Cardiac septum (tissue), 1 donor: ENCODE measurements at places on chromosomes 7 and 10.

DNA sequence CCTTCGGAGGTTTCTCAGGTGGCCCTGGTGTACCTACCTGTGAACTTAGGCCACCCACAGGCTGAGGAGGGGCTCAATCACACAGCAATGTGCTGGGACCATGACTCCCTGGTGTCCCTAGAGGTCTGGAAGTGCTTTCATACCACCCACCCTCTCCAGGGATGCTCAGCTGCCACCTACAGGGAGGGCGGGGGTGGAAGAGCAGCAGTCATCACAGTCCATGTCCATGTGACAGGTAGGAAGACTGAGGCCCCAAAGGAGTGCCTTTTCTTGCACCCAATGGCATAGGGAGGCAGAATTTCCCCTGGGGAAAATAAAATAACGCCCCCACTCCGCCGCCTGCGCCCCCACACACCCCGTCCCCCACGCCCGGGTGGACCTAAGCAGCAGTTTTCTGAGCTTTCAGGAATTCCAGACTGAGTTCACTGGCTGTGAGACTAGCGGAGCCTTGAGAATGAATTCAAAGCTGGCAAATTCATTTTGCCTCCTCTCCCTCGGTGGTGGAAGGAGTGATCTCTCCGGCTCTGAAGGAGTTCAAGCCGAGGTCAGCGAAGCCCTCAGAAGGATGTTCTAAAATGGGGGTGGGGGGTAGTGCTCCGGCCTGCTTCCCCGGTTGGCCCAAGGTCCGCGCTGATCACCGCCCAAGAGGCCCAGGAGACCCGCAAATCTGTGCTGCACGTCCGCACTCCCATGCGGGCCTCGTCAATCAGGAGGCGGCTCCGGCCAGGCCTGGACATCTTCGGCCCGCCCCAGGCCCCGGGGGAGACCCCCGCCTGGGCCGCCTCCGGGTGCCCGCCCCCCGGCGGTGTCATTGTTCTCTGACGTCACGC lies 2.1 kb upstream of the ZMIZ1 start:
- no peak for DNase-seq

- DNase-seq: no peak
Measured at GRCh38 chr7:108188724-108189123, 58.6 kb upstream of the LAMB4 start.

DNA sequence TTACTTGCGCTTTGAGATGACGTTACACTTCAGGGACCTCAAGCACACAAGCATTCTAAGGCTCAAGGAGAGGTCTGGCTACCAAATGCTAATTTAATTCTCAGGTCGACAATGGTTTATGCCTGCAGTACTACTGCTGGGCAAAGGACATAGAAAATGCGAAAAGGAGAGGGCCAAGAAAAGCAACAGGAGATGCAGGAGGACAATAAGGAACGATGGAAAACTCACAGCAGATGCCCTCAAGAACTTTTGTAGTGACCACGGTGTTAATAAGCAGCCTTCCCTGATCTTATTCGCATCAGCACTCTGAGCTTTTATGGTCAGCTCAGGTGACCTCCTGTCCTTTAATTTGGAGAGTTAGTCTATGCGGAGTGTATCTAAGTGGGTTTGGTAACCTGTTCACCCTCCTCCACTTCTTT lies 146.3 kb downstream of the GPR85 start:
- no peak for DNase-seq

DNA sequence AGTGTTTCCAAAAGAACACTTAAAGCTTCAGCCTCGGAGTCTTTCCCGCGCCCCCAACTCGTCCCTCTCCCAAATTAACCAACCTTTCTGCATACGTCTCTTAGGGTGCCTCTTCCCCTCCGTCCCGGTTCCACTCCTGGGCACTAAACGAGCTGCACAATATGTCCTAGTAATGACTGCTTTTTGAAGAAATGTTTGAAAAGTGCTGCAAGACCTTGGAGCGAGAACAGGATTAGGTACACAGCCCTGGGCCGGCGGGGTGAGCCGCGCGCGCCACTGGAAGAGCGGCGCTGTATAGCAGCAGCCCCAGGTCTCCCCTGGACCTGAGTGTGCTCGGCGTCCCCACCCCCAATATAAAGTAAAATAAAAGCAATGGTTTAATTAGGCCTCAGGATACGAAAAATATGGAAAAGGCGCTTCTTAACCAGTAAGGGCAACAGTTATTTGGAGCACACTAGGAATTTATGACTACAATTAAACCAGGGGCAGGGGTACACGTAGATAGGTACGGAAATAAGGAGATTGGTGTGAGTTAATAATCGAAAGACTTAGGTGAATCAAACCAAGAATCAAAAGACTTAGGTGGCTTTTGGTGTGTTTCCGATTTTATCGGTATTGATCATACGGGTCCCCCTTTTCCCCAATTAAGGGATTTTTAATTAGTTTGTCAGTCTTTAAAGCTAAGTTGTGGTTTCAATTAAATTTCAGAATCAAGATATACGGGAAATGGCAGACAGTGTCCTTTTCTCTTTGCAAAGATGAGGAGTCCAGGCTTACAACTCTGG lies 1.9 kb downstream of the TET1 start:
- DNase-seq: no peak

DNA sequence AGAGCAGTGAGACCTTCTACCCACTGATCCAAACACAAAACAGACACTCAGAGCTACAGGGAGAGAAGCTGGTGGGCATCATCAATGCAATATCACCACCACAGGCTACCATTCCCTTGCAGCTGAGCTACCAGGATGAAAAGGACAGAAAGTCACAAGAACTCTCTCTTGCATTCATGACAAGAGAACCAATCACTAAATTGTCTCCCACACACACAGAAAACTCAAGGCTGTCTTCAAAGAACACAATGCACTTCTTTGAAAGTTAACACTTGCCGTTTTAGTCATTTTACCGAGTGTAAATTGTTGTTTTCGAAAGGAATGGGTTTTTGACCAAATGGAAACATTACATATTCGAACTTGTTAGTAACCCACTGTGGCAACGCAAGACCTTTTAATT lies 626.6 kb downstream of the SORCS1 start:
- no peak for DNase-seq

DNA sequence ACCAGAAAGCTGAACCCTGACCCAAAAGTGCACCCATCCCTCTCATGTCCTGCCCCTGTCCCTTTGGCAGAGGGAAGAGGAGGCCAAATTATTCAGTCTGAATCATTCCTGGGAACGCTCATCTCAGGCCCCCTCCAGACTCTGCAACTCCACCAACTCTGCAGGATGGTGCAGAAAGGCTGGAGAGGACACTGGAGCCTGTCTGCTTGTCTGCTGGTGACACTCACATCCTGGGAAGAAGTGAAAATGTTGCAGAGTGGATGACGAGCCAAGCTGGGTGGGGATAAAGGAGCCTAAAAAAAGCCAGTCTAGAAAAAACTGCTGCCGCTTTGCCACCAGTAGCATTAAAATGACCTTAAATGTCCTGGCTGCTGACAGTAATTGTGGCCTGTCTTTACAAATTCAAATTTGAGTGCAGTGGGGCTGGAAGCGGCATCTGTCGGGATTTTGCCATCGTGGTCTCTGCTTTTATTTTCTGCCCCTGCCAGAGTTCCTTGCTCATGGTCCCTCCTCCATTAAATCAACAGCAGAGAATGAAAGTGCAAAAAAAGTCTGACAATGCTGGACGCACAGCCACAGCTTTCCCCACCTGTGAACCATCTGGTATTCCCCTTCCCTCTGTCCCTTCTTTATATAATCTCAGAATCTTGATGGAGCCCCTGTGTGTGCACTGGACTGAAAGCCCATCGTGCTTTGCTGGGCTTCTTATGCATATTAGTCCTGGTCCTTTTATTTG lies 63.9 kb downstream of the STK17A start:
- no peak for DNase-seq

- no peak for DNase-seq
Measured at GRCh38 chr10:119462773-119463172, 79.7 kb downstream of the RGS10 start.

- DNase-seq: no peak
Measured at GRCh38 chr10:111976557-111976956, 207.0 kb downstream of the GPAM start.

- DNase-seq: peak; percentile 82
Measured at GRCh38 chr10:127907411-127908105, 655 bp downstream of the PTPRE start.

- DNase-seq: no peak
Measured at GRCh38 chr7:104841798-104842197, 172.2 kb upstream of the KMT2E start.

DNA sequence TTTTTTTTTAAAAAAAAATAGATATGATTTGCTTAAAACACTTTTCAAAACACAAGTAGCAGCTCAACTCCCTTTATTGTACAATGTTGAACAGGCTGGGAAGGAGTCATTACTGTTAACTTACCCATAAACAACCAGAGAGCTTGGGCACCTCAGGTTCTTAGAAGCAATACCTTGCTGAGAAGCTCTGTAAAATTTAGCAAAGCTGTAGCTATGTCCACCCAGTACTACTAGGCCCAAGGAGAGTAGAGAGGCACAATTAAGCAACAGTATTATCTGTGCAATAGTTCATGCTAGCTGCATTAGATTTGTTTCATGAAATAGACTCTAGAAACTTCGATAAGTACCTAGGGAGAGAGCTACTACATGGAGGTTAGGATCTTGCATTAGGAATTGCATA lies 32.0 kb downstream of the SEMA3A start:
- DNase-seq: no peak

- DNase-seq: no peak
Measured at GRCh38 chr10:103125323-103126267, 67.5 kb downstream of the NT5C2 start.

GRCh38 chr10:131211559-131211958 lies 100.0 kb downstream of the TCERG1L start:
- DNase-seq: peak; percentile 50

- no peak for DNase-seq
Measured at GRCh38 chr10:131146790-131147189, 164.7 kb downstream of the TCERG1L start.

DNA sequence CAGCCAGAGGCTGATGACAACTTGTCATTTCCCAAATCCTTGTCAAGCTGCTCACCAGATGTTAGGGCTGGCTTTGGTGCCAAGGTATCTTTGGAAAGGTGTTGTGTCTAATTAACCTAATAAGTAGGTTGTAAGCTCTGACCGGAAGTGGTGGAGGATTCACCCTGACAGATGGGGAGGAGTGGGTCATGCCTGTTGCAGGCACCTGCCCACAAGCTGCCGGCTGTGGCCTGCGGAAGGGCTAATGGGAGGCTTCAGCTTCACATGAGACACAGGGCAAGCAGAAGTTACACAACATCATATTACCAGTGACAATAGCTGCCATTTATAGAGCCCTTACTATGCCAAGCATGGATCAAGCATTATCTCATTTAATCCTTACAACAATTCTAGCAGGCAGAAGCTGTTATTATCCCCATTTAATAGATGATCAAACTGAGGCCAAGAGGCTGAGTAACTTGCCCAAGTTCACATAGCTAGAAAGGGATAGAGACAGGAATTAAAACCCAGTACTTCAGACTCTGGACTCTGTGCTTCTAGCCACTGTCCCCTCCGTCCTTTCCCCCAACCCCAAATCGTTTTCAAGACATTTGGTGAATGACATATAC lies 63.1 kb upstream of the DUSP5 start:
- peak; percentile 35 for DNase-seq

DNA sequence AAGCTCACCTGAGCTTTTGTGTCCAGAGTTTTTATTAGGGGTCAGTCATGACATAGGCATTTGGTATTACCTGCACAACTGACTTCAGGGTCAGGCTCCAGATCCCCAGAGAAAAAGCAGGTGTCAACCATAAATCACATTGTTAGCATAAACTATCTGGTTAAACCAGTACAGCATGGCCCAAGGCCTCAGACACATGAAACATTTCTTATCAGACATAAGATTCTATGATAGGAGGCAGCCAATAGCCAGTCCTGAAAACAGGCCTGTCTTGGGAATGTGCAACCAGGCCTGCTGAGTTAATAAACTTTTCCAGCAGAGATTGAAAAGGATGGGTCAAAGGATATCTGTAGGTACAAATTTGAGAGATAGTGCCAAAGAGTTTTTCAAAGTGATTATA lies 116.1 kb downstream of the TPST1 start:
- DNase-seq: no peak

GRCh38 chr7:81232084-81232799 lies 313.4 kb upstream of the SEMA3C start:
- DNase-seq: no peak

GRCh38 chr10:89351412-89351779 lies 23.6 kb downstream of the IFIT3 start:
- DNase-seq: no peak

DNA sequence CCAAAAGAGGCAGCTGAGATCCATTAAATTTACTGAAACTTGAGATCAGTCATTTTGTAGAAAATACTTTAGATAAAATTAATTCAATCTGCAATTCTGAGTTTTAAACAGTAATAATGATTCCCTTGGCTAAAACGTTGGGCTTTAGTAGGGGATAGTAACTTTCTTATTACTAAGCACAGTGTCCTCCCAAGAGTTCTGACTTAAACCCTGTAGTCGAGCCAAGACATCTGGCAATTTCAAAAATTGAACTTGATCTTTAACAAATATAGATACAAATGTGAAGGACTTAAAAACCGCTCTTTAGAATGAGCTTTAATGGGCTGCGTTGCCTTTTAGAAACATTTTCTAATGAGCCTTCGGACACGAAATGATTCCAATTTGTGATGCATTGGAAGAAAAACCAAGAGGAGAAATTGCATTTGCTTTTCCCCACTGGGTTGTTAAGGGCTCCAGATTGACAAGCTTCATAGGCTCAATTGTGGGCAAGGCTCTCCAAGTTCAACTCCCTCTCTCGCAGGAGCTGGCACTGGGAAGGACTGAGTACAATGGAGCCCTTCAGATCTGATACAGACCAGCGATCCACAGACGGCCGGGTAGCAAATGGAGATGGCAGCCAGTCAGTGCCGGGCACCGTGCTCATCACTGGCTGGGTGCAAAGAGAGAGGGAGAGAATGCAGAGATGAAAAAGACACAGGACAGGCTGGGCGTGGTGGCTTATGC lies 921.3 kb upstream of the AUTS2 start:
- no peak for DNase-seq

- peak; percentile 73 for DNase-seq
Measured at GRCh38 chr10:133441780-133442179, 12.0 kb upstream of the SCART1 start.

- no peak for DNase-seq
Measured at GRCh38 chr10:6999232-6999925, 411.5 kb downstream of the SFMBT2 start.

- no peak for DNase-seq
Measured at GRCh38 chr7:3892686-3893085, 591.6 kb downstream of the SDK1 start.

GRCh38 chr10:107064075-107064474 lies 100.4 kb downstream of the SORCS1 start:
- no peak for DNase-seq

GRCh38 chr7:31856337-31856736 lies 169.3 kb downstream of the PPP1R17 start:
- DNase-seq: no peak

GRCh38 chr10:8321990-8322389 lies 267.5 kb downstream of the GATA3 start:
- no peak for DNase-seq
